ENCODE measurements at places on chromosomes 2 and 18.
A peak's percentile ranks its signal among the peaks of the same experiment; 100 is the strongest.

GRCh38 chr2:222883420-222883819 is 22.6 kb downstream of the ACSL3 start:
- DNase-seq = no peak

DNA sequence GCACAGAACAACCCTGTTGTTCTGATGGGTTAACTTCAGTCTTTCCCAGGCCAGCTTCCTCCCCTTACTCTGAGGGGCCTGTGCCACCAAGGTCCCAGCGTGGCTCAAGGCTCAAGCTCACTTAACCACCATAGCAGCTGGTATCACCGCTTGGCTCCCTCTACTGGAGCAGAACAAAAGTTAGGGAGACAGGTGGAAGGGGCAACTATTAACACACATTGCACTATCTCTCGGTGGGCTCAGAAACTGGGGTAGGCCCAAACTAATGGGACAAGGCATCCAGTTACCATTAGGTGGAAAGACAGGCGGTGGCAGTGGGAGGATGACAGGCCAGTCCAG is 88.7 kb upstream of the ATL2 start:
- DNase-seq = no peak

DNA sequence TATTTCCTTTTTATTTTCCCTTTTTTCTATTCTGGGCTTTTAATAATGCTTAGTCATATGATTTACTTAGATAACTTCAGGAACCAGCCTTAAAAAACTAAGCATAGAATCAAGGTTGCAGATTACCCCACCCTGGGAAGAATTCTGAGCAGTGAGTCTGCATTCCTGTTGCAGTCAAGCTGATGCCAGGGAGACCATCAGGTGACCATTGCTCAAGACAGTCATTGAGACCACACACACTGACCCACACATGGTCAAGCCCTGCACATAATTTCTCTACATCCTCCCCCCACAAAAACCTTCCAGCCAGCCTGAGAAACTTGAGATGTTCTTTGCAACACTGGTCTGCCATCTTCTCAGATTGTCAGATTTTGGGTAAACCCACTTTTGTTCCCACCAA is 83.9 kb downstream of the SH3YL1 start:
- DNase-seq = no peak

GRCh38 chr2:168798076-168798887 is 4.2 kb upstream of the NOSTRIN start:
- no peak for DNase-seq

DNA sequence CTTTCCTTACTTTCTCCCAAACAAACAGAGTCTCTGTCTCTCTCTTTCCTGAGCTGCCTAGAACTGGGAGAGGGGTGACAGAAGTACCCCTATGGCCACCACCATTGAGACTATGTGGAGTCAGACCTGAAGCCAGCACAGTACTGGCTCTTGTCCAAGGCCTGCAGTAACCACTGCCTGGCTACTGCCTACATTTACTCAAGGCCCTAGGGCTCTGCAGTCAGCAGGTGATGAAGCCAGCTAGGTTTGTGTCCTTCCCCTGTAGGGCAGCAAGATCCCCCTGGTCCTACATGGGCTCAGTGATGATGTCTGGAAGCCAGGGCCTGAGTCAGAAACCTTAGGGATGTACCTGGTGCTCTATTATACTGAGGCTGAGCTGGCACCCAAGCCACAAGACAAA is 12.2 kb downstream of the MYO3B start:
- no peak for DNase-seq

- no peak for DNase-seq
These were observed 314.1 kb downstream of the MYCN start for GRCh38 chr2:16254356-16254965.

DNA sequence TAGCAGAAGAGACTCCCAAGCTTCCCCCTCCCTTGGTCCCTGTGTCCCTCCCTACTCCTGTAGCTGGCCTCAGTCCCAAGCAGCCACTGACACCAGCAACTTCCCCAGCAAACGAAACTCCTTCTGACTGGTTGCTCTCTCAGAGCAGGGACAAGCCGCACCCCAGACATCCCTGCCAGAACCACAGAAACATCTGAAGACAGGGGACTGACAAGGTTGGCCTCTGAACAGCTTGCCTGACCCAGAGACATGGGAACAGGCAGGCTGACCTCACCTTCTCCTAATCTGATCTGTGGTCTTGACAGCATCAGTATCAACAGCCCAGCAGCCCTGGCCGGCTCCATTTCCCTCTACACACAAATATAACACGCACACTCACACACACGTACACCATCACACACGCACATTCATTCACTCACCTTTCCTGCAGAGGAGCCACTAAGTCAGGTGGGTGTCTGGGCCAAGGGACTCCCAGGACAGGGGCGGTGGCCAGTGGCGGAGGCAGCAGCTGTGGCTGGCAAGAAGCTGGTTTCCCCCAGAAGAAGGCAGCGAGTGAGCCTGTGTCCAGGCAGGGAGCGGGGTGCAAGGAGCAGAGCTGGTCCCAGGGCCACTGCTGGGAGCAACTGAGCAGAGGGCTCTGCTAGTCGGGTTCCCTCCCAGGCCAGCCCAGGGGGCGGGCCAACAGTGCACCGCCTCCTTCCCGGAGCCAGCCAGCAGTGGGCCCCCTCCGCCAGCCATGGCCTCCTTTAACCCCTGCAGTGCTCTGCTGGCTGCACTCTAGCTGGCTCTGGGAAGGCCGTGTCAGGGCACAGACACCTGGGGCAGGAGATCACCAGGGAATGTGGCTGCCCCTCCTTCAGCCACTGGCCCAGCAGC is 59.1 kb downstream of the TNS1 start:
- peak; percentile 60 for DNase-seq

DNA sequence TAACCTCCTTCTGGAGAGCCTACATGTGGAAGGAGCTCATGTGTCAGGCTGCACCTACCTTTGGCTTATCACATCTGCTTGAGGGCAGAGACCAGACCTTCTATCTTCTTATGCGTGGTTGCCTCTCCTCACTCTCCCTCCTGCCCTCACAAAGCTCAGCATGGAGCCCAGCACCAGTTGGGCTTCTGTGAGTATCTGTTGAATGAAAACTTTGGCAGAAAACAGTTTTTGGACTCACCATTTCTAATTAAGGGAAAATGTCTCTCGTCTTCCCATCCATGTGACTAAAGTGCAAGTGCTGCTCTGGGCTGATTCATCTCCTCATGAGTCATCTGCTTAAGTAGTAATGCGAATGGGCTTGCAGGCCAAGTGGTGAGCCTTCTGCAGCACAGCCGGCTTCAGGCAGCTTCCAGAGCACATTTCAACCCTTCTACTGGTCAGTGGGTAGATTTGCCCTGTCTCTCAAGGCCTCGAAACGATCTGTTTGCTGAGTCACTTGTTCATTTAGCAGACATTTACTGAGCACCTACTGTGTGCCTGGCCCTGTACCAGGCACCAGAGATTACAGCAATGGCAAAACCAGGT is 102.6 kb downstream of the VSNL1 start:
- no peak for DNase-seq

GRCh38 chr2:40259900-40260299 is 192.0 kb downstream of the SLC8A1 start:
- no peak for DNase-seq

GRCh38 chr2:234725528-234726264 is 226.1 kb upstream of the SH3BP4 start:
- no peak for DNase-seq

- peak; percentile 49 for DNase-seq
These were observed 86.7 kb downstream of the C18orf54 start for GRCh38 chr18:54444319-54444914.

DNA sequence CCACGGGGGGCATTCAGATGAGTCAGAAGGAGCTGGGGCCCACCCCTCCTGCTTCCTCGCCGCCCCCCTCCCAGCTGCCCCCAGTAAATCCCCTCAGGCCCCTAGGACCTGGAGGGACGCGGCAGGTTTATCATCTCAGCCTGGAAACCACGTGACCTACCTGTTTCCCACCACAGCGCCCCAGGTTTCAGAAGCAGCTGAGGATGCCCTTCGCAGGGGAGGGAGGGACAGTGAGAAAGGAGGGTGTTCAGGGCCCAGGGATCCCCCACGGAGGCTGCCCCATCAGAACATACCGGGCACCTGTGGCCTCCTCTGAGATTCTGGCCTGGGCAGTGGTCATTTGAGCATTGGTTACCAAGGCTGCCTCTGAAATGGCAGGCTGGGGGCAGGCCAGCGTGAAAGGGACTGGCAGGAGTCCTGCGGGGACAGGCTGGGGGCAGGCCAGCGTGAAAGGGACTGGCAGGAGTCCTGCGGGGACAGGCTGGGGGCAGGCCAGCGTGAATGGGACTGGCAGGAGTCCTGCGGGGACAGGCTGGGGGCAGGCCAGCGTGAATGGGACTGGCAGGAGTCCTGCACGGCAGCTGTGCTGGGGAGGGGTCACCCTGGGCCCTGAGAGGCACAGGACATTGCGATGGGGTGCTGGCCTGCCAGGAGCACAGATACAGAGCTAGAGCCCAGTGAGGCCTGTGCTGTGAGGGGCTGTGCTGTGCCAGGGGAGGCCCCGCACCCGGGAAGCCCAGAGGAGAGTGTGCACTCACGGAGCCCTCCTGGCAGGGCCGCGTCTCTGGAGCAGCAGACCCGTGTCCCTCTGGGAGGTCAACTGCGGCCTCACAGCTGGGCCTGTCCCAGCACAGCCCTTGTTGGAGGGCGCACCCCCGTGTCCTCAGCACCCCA is 1.6 kb downstream of the NEU4 start:
- no peak for DNase-seq

DNA sequence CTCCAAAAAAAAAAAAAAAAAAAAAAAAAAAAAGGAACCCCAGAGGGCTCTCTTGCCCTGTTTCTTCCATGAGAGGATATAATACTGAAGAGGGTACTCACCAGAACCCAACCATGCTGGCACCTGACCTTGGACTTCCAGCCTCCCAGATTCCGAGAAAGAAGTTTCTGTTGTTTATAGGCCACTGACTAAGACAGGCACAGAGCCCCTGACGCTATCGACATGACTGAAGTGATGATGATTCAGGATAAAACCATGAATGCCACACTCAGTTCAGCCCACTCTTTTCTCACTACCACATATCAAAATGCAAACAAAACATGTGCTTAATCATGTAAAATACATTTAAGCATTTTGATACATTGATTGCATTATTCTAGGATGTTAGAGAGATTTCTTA is 66.1 kb upstream of the CDCA7 start:
- DNase-seq = no peak

DNA sequence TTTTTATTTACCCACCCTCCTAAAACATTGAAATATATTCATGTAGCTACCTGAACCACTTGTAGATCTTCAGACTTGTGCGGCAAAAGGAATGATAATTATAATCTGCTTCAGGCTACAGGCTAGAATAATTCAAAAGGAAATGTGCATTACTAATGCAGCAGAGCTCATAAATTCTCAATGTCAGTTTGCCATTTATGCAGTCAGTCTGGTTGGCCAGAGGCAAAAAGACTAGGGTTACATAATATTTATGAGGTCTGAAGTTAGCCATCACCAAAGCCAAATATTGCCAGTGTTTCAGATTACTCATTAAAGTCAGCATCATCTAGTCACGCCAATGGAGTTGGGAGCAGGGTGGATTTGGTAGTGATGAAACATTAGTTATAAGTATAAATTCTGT is 38.9 kb downstream of the METAP1D start:
- no peak for DNase-seq

- DNase-seq = no peak
These were observed 966 bp downstream of the ADCY3 start for GRCh38 chr2:24919037-24919505.

DNA sequence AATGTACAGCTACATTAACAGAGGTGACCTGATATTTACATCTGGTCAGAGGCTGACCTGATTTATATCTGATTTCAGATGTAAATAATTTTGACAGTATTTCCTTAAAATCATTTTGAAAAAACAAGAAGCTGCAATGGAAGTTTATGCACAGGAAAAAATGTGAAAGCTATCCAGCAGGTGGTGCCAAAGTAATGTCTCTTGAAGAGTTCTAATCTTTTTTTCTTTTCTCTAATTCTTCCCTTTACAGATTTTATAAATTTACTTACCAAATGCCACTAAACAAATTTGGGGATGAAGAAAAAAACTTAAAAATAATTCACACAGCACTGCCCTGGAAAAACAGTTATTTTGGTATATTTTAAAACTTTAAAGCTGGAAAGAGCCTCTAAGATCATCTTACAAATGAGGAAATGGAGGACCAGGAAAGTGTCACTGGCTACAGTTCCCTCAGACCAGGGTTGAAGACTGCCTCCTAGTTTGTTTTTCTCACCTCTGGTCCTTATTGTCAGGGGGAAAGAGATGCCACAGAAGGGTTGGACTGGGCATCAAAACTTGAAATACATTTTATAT is 16.4 kb upstream of the FBLN7 start:
- no peak for DNase-seq

- DNase-seq = no peak
These were observed 39.4 kb downstream of the MAP4K4 start for GRCh38 chr2:101736861-101737291.

- DNase-seq = no peak
These were observed 140.7 kb downstream of the RNF144A start for GRCh38 chr2:7057865-7058400.

DNA sequence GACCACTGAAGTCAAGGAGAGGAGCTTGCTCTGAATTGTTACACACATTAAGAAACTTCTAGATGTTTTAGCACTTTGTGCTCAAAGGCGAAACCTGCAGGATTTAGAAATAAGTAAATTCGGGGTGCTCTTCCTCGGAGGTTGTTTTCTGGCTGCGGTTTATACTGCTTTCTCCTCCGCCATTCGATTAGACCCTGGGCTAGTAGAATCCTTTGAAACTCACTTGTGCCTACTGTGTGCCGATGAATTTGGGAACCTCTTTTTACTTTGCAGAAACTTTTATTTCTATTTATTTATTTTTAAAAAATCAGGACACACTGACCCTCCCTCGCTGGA is 3.5 kb downstream of the MEIS1 start:
- no peak for DNase-seq

GRCh38 chr18:44682201-44682870 is 1.6 kb downstream of the SETBP1 start:
- DNase-seq = no peak

- DNase-seq = no peak
These were observed 7.1 kb downstream of the CIB4 start for GRCh38 chr2:26633993-26634595.

DNA sequence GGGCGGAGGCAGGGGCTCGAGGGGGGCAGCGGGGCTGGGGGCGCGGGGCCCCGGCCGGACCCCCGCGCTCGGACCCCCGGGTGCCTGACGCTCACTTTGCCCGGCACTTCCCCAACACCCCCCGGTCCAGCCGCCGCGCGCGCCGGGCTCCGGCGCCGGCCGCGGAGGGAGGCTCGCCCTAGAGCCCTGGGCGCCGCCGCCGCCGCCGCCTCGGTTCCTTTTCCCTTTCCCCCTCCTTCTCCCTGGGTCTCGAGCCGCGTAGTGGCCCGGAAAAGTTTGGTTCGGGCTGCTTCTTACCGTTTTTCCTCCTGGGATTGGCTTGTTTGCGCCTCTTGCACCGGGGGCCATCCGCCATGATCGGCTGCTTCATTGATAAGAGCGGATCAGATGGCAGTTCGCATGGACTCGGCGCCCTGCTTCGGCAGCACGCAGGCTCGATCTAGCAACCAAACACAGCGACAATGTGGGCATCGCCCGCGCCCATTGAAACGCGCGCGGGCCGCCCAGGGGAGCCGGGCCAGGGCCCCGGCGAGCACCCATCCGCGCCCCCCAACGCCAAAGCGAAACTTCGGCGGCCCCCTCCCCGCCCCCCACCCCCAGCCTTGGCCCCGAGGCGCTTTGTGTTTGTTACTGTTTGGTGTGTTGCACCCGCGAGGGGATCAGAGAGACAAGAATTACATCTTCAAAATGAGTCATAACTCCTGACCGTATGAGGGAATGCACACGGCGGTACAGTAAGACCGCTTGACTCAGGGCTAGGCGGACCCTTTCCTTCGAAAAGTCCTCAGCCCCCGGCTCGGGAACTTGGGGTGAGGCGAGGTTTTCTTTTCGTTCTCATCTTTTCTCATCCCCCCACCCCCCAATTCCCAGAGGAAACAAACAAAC is 2.7 kb downstream of the ZEB2 start:
- no peak for DNase-seq

GRCh38 chr2:61658841-61659780 is 121.0 kb upstream of the XPO1 start:
- DNase-seq = no peak
